ENCODE measurements at places on chromosomes 13 and 19. TPM values are rescaled to one million over a fixed set of nuclear protein-coding genes. Genes with fewer than 3 reads are reported as not detected.

DNA sequence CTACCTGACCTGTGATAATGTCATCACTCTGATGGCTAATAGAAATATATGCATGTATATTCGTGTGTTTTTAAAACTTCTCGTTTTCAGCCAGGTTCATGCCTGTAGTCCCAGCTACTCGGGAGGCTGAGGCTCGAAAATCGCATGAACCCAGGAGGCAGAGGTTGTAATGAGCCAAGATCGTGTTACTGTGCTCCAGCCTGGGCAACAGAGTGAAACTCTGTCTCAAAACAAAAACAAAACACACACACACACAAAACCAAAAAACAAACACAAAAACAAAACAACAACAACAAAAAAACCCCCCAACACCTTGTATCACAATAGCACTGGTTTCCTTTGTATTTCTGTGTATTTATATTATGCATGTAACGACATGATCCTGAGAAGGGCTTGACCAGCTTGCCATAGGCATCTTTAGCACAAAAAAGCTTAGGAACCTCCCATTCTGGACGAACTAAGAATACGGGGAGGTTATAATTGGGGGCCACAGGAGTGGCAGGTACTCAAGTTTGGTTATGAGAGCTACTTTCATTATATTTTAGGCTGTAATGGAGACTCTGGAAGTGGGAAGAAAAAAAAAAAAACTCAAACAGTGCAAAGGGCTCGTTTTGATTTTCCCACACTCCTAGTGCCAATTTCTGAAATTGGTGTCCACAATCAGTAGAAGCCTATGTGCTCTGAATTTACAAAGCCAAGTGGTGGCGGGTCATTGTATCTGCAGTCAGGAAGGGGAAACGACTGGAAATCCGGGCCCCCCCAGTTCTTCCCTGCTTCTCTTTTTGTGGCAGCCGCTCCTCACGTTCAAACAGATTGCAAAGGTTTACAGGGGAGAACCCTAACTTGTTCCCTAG is 1.2 kb upstream of the ACP7 start:
- DNase-seq: no peak

- peak; percentile 62 for DNase-seq
Observed at GRCh38 chr19:47296036-47296435, 13.6 kb upstream of the C5AR1 start.

- DNase-seq: peak; percentile 90
Observed at GRCh38 chr19:3500429-3501101, at the start of gene DOHH. DOHH (minus strand) TSS chr19:3500674; CDS start chr19:3496814, 3,860 bp downstream.

MCEMP1 gene
- total RNA-seq: not detected

RGCC gene
- total RNA-seq: 0.10 TPM

GRCh38 chr13:47413112-47413511 is 516.3 kb upstream of the HTR2A start:
- DNase-seq: no peak

GRCh38 chr13:40764587-40765403 is 6.2 kb downstream of the MRPS31 start:
- no peak for DNase-seq

- no peak for DNase-seq
Observed at GRCh38 chr19:2333027-2333806, 4.7 kb downstream of the SPPL2B start.

GRCh38 chr19:56491399-56491798 is 14.3 kb upstream of the ZNF667 start:
- no peak for DNase-seq

- peak; percentile 35 for DNase-seq
Observed at GRCh38 chr13:111011899-111012298, 97.0 kb upstream of the ANKRD10 start.

- no peak for DNase-seq
Observed at GRCh38 chr13:48715977-48716376, 62.2 kb downstream of the CYSLTR2 start.

DNA sequence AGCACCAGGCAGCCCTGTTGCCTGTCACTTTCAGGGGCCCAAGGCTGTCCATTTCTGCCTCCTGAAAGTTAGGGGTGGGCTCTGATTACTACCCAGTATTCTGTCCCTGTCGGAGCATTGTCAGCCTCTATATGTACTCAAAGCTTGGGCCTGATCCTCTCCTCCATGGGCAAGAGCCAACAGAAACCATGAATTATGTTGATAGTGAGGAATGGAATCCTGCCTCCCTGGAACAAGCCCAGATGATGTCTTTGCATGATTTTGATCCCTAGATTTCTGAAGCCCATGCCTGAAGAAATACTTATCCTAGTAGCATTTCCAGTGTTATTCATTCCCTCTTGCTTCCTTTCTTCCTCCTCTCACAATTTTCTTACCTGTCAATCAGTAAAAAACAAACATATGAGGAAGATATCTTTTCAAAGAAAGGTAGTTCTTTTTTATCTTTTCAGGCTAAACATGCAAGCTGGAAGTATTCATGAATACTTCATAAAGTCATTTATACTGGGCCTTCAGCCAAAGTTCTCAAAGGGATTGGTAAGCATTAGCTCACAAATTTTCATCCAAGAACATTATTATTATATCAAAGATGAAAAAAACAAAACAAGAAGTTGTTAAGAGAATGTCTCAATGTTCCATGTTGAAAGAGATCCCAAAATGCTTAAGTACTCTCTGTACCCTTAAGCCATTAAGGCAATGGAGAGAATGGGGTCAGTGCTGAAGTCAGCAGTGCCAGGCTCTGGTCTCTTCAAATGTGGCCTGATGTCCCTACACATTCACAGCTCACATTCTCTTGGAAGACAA is 171.7 kb downstream of the NHLRC3 start:
- no peak for DNase-seq

DNA sequence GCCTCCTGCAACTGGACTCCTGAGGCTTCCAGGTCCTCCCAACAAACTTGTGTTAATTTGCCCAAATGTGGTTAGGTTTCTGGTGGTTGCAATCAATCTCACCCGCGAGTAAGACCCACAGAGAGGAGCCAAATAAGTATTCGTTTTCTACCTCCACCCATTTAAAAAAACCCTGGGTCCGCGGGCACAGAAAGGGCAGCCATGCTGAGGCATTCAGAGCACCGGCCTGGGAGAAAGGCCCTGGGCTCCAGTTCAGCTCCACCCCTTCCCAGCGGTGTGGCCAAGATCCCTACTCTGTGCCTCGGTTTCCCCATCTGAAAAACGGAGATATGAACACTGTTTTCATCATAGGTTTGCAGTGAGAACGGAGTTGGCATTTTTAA is 56.9 kb downstream of the PEPD start:
- DNase-seq: no peak

DNA sequence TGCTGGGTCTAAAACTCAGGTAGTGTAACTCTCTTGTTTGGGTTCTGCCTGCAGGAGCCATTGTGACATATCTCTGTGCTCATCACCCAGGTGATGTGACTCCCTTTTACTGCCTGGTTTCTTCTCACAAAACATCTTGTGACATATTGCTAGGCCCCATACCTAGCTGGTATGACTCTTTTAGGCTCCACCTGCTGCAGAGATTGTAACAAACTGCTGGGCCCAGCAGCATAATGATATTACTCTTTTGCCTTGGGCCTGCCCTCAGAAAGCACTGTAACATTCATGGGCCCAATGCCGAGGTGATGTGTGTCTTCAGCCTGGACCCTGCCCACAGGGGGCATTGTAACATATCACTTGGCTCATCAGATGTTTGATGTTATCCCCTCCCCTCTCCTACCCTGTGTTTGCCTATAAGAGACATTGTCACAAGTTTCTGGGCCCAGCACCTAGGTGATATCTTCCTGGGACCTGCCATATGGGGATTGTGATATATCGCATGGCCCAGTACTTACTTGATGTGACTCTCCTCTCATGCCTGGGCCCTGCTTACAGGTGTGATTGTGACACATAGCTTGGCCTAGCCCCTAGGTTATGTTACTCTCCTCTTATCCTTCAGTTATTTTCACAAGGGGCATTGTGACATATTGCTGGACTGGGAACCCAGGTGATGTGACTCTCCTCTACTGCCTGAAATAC is 18.0 kb upstream of the ZNF681 start:
- no peak for DNase-seq

- DNase-seq: no peak
Observed at GRCh38 chr13:34065928-34066327, 248.0 kb downstream of the RFC3 start.

DNA sequence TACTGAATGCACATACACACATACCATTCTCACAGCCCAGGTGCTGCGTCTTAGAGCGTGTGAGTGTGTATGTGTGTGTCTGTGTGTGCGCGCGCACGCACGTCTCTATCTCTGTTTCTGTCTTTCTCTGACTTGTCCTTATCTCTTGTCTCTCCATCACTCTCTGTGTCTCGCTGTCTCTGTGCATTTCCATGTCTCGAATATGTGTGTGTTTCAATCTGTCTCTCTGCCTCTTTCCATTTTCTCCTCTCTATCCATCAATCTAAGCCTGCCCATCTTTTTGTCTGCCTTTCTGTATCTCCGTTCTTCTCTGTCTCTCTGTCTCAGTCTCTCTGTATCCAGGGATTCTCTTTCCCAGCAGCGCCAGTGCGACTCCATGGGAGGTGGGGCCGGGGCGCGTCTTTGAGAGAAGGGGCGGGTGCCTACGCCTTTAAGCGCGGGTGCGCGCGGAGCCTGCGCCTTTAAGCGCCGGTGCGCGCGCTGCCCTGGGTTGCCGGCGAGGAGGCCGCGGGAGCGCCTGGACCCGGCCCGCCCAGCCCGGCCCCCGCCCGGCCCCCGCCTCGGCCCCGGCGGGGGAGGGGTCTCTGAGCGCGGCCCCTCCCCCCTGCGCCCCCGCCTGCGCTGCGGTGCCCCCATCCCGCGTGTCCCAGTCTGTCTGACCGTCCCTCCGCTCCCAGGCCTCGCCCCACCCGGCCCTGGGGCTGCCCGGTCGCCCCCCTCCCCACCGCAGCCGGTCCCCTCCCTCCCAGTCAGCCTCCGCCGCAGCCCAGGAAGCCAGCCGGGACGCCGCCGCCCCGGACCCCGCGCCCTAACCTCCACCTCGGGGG is at the start of gene LRFN3:
LRFN3 (plus strand) TSS at position 464 of the 827 bp plus-strand sequence. CDS start 3,052 bp downstream, outside the sequence.
- DNase-seq: peak; percentile 48

ITGBL1 gene
- total RNA-seq: 39.5 TPM

DNA sequence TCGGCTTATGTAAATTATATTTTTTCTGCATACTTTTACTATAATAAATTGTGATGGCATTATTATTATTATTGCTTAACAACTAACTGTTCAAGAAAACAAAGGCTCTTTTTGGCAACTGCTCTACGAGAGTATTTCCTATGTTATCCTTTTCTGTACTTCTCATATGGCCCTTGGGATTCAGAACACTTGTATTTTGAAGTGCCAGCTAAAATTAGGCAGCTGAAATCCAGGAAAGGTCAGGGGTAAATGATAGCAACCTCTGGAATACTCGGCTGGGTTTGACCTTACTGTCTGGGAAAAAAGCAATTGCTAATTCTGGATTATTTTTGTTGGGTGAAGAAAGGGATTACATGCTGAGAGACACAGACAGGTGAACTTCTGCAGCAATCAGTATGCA is 23.9 kb downstream of the EDNRB start:
- no peak for DNase-seq

GRCh38 chr19:43784241-43784980 is 3.6 kb upstream of the KCNN4 start:
- peak; percentile 91 for DNase-seq

GRCh38 chr19:3868770-3869456 is at the start of gene ZFR2:
ZFR2 (minus strand) TSS chr19:3869038; CDS start chr19:3869017, 21 bp downstream.
- no peak for DNase-seq

S1PR4 gene
- 0.06 TPM for total RNA-seq

URAD gene
- not detected for total RNA-seq

DNA sequence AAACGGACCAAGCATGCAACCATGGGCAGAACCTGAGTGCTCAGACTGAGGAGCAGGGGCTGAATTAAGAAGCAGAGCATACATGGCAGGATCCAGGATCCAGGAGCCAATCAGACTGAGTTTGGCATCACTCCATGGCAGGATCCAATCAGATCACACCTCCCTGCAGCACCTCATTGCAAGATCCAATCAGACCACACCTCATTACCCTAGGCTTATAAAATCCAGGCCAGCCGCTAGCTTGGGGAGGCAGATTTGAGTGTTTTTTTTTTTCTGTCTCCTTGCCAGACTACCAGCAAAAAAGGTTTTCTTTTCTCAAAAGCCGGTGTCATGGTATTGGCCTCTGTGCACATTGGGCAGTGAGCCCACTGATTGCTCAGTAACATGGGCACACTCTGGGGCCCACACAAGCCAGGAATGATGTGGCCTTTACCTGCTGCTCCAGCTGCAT is 127.9 kb upstream of the GJB6 start:
- DNase-seq: peak; percentile 57

LPAR6 gene
- total RNA-seq: not detected

DNA sequence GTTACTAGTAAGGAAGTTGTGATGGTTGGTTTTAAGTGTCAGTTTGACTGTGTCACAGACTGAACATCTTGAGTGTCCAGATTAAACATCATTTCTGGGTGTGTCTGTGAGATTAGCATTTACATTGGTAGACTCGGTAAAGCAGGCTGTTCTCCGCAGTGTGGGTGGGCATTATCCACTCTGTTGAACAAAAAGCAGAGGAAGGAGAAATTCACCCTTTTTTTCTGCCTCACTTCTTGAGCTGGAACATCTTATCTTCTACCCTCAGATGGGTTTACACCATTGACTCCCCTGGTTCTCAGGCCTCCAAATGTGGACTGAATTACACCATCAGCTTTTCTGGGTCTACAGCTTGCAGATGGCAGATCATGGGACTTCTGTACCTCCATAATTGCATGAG is 63.7 kb upstream of the ZDHHC20 start:
- DNase-seq: no peak

MAP4K1 gene
- 0.24 TPM for total RNA-seq

- no peak for DNase-seq
Observed at GRCh38 chr19:41305927-41306793, 3.8 kb upstream of the CCDC97 start.

ZNF177 gene
- total RNA-seq: not detected

GRCh38 chr13:77986713-77987112 is 68.1 kb upstream of the EDNRB start:
- no peak for DNase-seq

LRRC8E gene
- 11.7 TPM for total RNA-seq

ZNF28 gene
- 4.0 TPM for total RNA-seq

GPR183 gene
- total RNA-seq: not detected

KCNC3 gene
- total RNA-seq: not detected

ZNF99 gene
- total RNA-seq: not detected

- DNase-seq: no peak
Observed at GRCh38 chr13:23851106-23851505, 38.1 kb downstream of the MIPEP start.

Measured in HT1080 (cell line).